ENCODE measurements at places on chromosomes 7 and 10. TPM values are rescaled to one million over a fixed set of nuclear protein-coding genes. Genes with fewer than 3 reads are reported as not detected.

Gene C10orf67
- 1.6 TPM for total RNA-seq

Gene PAOX
- total RNA-seq: 7.0 TPM

DNA sequence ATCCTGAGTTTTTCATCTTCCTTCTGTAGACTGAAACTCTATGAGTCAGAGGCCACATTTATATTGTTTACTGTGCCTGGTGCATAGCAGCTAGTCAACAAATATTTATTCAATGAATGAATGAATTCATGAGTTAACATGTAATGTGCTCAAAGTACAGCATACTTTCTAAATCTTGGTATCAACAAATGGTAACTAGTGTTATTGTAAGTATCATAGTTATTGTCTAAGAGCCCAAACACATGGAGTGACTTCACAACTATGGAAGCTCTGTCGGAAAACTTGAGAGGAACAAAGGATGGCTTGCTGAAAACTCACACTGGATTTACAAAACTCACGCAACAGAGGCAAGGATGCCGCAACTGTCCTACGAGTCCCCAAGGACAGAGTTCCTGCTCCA is 35.9 kb downstream of the DENND2A start:
- H3K27ac ChIP-seq: no peak overlapping the region
- H3K4me1 ChIP-seq: no peaks in the 10 kb centered on the region
- no peak overlapping the region for H3K4me3 ChIP-seq
- H3K27me3 ChIP-seq: no peaks in the 10 kb centered on the region
- H3K36me3 ChIP-seq: no peaks in the 10 kb centered on the region

DNA sequence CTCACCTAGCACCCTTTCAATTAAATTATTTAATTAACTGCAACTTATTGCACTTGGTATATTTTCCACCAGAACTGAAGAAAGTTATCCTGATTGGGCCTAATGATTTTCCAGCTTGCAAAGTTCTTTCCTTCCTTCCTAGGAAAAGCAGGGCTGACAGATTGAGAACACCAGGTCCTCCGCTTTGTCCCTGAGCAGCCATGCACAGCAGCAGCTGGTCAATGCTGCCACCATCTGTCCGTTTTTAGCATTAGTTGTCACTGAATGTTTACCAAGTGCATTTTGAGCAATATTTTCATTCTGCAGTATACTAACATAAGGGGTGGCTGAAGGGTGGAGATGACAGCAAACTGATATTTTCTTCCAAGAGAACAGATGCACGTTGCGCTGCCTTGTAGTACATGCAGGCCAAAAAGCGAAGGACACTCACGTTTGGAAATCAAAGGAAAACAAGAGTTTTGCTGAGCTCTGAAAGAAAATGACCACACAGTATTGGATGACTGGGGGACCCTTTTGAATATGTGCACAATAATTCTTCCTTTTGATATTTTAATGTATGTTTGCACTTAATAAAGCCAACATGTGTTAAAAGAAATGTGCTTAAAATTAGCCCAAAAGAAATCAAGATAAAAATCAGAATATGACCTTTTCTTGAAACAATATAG is 248.8 kb upstream of the PTN start:
- no peaks in the 10 kb centered on the region for H3K27me3 ChIP-seq
- no peak overlapping the region for H3K27ac ChIP-seq
- H3K36me3 ChIP-seq: no peaks in the 10 kb centered on the region

GRCh38 chr10:88920198-88920597 is 32.4 kb downstream of the ACTA2 start:
- no peak for DNase-seq
- no peaks in the 10 kb centered on the region for H3K36me3 ChIP-seq
- no peaks in the 10 kb centered on the region for H3K4me1 ChIP-seq
- H3K27me3 ChIP-seq: no peaks in the 10 kb centered on the region
- H3K27ac ChIP-seq: no peak overlapping the region
- H3K4me3 ChIP-seq: no peak overlapping the region
